G401 (cell line): ENCODE measurements at places on chromosomes 2 and 18.

DNA sequence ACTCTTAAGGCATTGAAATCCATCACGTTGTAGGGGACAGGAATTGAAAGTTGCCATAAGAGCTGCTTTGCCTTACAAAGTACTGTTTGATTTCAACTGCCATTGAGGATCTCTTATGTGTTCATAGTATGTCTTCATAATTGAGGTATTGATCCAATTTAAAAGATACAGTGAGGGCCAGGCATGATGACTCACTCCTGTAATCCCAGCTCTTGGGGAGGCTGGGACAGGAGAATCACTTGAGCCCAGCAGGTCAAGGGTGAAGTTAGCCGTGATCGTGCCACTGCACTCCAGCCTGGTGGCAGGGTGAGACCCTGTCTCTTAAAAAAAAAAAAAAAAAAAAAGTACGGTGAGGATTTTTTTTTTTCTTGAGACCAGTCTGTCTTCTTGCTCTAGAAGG, 91.7 kb upstream of the EML6 start:
- no peak for DNase-seq

DNA sequence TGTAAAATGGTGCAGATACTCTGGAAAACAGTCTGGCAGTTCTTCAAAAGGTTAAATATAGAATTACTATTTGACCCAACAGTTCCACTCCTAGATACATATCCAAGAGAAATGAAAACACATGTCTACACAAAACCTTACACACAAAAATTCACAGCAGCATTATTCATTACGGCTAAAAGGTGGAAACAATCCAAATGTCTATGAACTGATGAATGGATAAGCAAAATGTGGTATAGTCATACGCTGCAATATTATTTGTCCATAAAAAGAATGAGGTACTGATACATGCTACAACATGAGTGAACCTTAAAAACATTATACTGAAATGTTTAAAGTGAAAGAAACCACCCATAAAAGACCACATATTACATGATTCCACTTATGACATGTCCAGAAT, 4.0 kb downstream of the CYP27C1 start:
- no peak for DNase-seq

DNA sequence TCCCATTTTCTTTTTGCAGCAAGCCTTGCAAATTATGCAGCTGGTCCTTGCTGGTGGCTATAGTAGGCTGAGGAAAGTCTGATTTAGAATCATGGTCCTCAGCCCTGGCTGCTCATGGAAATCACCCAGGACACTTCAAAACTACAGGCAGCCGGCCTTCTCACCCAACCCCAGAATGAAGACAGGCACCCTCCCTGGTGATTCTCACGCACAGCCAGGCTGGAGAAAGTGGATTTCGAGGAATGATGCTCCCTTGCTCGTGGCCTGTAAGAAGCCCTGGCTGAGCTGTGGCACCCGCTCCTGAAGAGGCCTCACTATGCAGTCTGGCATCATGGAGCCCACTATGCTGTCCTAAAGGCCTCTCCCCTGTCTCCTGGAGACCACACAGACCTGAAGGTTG, 157.4 kb downstream of the CAPN13 start:
- DNase-seq = no peak

- no peak for DNase-seq
Observed at GRCh38 chr2:199756743-199757142, 94.2 kb downstream of the FTCDNL1 start.

DNA sequence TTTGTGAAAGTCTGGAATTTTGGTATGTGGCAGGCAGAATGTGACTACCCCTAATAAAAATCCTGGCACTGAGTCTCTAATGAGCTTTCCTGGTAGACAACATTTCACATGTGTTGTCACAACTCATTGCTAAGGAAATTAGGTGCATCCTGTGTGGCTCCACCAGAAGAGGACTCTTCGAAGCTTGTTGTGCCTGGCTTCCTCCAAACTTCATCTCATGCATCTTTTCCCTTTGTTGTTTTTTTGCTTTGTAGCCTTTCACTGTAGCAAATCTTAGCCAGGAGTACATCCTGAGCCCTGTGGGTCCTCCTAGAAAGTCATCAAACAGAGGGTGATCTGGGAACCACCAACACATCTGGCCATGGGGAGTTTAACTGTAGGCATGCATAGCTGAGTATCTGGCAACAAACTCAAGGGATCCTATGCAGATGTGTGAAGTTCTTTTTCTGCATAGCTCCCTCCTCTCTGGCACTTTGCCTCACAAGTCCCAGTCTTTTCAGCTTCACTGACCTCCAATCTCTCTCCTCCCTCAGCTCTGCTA, 42.1 kb upstream of the SERTAD2 start:
- peak; percentile 37 for DNase-seq

DNA sequence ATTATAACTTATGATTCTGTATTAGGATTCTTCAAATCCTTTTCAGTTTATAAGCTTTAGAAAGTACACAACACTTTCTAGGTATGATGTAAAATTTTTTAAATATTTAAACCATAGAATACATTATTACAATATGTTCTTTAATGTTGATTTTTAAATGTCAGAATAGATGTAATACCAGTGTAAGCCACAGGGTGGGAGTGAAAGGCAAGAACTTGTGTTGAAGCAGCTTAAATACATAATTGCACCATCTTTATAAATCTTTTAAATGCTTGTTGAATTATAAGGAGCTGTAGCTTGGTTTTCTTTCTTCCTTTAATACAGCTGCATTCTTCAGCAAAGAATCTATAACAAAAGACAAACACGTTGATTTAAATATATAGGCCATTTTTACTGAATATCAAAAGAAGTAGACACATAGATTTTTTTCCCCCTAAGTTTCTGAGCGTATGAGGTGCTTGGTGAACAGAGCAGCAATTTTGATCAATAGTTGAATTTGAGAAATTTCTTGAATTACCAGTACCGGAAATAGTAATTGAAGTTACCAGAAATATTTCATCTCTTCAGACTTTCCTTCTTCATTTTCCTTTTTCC, 63.0 kb downstream of the TANK start:
- DNase-seq = peak; percentile 63

DNA sequence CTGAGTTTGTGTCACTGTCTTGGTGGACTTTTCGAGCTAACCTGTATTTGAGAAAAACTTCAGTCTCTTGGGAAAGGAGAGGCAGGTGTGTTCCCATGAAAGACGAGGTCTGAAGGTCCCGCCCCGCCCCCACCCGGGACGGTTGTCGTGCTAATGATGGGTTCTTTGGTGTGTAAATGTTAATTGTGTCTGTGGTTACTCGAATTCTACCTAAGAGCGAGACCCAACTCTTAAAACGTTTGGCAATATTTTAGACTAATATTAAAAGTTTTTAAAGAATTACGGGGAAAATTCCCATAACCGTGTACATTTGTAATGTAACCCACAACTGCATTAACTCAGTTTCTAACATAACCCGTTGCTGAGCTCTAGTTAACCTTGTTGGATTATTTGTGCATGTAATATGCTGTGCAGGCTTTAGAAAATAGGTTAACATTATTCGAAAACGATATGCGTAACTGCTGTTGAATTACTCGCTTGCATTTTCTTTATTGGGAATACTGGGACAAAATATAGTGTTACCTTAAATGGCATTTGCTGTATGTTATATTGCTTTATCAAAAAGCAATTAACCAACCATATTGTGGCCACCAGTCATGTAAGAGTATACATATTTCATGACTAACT, 833 bp downstream of the EPB41L5 start:
- DNase-seq = peak; percentile 50
